ENCODE measurements at places on chromosomes 16 and 17.

DNA sequence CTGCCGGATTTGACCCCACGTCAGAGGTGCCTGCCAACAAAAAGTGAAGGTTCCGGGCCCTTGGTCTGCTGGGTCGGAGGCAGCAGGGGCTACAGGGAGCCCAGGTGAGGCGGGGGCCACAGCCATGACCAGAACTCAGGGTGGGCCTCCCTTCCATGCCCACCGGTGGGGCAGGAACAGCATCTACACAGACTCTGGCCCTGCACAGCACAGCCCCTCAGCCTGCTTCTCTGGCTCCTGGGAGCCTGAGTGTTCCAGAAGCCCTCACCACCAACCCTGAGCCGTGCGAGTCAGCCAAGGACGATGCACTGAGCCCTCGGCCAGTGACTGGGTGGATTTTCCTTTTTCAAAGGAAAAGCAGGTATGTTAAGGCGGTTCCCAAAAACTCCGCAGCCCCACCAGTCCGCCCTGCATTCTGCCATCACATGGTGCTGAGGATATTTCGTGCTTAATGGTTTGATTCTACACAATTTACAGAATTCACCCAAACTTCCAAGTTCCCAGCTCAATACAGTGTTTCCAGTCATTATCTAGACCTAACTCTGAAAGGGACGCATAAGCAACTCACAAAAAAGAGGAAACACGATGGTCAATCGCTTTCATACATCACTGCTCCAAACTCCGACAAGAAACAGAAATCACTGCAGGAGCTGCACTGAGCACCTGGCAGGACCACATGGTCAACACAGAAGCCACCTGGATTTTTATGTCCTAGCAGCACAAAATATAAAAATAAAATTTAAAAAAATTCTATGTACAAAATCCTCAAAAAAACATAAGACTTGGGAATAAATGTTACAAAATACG lies 19.4 kb upstream of the C16orf95 start:
- DNase-seq, result no peak

DNA sequence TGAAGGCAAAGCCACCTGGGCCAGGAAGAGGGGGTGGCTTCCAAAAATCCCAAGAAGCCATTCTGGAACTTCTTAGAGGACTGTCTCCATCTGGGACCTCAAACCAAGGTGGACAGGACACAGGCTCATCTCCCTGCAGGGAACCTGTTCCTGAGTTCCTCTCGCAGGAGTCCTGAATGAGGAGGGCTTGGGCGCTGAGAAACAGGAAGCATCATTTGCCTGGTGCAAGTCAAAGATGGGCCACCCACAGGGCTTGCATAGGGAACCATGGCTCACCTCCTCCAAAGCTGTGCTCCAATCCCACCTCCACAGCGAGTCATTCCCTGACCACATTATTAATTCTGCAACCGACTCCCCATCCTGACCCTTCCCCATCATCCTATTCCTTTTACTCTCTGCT lies 55.0 kb upstream of the RPL38 start:
- DNase-seq, result no peak

GRCh38 chr17:38715216-38715943 lies 10.3 kb downstream of the MLLT6 start:
- no peak for DNase-seq

DNA sequence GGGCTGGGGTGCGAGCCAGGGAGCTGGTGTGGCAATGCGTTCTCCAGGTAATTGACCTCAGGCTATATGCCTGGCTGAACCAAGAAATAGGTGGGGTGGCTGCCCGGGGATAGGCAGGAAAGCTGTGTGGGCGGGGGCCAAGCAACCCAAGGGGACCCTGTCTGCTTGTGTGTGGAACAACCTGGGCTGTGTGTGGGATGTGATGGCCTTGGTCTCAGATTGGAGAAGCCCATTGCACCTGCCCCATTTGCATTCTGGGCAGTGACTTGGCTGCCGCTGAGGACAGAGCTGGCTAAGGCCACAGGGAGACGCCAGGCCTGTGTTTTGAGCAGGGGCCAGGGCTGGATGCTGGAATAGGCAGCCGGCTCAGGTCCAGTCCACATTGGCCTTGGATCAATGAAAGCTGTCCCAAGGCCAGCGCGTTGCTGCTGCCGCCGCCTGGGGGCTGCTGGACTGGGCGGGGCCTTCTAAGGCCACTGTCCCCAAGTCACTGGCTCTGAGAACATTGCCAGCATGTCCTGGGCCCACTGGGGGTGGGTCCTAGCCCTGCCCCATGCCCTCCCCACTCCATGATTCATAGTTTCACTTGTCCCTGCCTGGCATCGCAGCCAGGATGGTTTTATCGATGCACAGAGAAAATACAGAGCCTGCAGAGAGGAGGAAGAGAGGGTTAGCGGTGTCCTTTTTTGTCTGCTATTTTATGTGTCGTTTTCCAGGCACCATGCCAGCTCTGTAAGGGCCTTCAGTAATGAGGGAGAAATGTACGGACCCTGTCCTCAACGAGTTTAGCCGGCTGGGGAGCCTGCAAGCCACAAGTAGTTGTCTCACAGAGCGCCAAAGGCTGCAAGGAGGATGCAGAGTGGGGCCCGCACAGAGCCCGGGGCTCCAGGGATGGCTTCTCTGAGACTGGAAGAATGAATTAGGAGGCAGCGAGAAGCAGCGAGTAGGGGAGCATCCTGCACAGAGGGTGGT lies 43.9 kb downstream of the NKD1 start:
- no peak for DNase-seq

GRCh38 chr16:30473231-30474073 lies 910 bp downstream of the ITGAL start:
- peak; percentile 65 for DNase-seq

DNA sequence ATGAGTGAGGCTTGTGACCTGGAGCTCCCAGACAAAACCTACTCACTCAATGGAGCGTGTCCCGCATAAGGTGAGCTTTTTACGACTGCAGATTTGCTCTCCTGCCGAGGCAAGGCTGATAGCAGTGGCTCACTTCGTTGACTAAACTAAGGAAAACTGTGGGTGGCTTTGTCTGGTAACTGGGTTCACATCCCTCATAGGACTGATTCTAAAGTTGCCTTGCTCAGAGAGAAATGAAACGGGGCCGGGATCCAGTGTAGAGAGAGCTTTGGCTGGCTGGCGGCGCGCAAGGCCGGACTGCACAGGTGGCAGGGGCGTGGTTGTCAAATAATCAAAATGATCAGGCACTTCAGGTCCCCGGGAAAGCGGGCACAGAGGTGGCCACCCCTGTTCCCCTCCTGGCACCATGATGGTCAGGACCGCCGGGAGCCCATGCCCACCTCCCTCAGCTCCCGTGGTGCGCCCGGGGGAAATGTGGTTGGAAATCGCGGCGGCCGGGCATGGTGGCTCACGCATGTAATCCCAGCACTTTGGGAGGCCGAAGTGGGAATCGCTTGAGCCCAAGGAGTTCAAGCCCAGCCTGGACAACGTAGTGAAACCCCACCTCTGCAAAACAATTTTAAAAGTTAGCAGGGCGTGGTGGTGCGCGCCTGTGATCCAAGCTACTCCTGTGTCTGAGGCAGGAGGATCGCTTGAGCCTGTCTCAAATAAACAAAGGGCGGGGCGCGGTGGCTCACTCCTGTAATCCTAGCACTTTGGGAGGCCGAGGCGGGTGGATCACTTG lies 26.6 kb upstream of the OR1F1 start:
- no peak for DNase-seq

DNA sequence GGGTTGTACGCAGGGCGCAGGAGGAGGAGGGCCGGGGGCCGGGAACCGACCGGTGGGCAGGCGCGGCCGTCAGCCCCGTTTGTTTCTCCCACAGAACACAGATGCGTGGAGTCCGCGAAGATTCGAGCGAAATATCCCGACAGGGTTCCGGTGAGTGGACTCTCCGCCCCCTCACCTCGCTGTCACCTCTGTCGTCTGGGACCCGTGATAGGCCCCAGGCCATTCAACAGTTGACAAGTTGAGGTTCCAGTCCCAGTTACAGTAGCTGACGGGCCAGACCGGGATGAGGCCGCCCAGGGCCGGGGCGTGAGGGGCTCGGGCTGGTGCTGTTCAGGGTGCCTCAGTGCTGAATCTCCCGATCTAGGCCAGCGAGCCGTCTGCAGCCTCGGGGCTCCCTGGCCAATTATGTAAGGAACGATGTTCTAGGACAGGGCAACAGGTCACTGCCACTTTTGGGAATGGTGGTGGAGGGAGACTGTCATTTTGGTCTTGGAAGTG lies 628 bp downstream of the GABARAPL2 start:
- no peak for DNase-seq

GRCh38 chr16:72857834-72858664 lies 189.9 kb downstream of the ZFHX3 start:
- no peak for DNase-seq

GRCh38 chr17:55452139-55452790 lies 30.6 kb upstream of the MMD start:
- DNase-seq, result no peak

DNA sequence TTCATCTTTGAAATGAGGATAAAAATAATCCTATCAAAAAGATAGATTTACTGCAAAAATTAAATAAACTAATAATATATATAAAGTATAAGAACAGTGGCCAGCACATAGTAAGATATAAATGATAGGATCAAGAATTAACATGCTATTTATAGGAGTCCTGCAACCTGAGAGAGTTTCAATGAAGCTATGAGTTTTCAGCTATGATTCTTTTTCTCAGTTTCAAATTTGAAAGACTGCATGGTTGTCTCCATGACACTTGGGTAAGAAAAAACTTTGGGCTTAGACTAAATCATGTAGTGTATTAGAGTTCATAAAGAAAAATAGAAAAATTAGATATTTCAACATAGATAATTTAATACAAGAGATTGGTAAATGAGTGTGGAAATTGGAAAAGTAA lies 817.8 kb upstream of the KIF2B start:
- DNase-seq, result no peak

GRCh38 chr17:37121616-37122015 lies 172.9 kb downstream of the AATF start:
- no peak for DNase-seq

GRCh38 chr16:24414534-24414933 lies 124.8 kb upstream of the RBBP6 start:
- no peak for DNase-seq

GRCh38 chr17:80154166-80154565 lies 7.2 kb upstream of the EIF4A3 start:
- no peak for DNase-seq

DNA sequence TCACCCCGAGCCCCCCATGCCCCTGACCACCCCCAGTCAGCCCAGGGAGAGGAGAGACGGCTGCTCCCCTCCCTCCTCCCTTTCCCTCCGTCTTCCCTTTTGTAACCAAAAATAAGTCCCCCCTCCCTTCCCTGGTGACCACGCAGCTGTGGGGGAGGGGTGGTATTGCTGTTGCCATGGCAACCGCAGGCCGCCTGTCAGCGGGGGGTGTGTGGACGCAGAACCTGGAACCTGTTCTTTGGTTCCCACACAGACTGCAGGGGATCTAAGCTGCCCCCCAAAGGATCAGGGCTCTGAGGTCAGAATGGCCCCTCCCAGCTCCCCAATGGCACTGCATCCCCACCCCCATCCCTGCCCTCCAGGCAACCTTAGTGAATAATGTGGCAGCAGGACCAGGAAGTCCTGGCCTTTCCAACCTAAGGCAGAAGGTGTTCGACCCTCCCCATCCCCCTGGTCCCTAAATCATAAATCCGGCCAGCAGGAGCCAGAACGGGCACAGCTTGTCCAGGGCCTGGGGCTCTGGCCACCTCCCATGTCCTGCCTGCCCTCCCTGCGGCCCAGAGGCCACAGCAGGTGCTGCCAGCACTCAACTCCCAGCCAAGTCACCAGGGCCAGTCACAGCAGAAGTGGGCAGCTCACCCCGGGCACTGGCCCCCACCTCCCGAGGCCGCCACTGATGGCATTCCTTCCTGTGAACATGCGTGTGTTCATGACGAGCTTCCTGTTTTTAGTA lies 12.0 kb downstream of the CA4 start:
- DNase-seq, result no peak

- DNase-seq, result no peak
Observed at GRCh38 chr17:52383493-52384100, 225.1 kb upstream of the CA10 start.

DNA sequence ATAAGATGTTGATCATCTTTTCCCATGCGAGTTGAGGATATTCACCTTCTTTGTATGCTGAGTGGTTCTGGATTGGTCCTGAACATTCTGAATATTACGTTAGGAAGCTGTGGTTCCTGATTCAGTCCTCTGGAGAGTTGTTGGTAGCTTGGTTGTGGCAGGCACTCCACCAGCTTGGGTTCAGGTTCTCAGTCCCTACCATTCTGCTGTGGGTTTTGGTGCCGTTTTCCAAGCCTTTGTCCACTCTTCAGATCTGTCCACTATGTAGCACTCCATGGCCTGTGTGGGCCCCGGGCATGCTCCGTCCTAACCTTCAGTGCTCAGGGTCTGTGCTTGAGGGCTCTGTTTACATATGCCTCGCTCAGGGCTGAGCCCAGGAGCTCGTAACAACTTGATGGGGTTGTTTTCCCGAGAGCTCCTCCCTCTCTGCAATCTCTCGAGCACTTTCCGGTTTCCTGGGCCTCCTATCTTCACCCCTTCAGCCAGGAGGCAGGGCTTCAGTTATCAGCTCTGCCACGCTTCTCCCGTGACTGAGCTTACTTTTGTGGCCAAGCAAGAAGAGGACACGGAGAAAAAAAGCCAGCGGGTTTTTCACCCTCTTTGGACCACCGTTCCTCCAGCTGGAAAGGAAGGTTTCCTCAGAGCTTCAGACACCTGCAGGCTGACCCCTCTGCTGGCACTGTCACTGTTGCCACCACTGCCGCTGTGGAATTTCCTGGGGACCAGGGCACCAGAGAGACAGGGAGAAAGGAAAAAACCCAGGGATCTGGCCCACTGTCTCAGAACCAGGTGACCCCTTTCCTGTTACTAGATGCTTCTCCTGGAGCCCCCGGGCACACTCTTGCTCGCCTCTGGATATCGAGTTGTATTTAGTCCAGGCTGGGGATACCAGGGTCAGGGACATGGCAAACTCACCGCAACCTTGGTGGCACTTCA lies 19.6 kb downstream of the KIAA0513 start:
- DNase-seq, result no peak

- DNase-seq, result no peak
Observed at GRCh38 chr16:85570213-85570734, 42.8 kb upstream of the GSE1 start.

- DNase-seq, result no peak
Observed at GRCh38 chr16:30837904-30838303, 50.9 kb upstream of the ZNF629 start.

DNA sequence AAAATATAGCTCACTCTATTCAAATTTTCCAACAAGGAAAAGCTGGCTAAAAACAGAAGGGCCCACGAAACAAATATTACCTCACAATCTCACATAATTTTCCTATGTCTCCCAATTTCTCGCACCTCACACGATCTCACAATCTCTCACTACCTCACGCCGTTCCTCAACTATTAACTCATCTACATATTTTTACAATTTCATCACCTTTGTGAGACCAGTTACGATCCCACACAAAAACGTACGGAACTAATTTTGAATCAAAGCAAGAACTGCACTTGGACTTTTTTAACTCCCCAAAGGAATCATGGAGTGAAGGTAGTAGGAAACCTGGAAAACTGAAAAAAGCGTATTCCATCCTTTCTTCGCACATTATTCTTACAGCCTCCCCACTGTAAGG lies 1.1 kb downstream of the CBX1 start:
- DNase-seq, result no peak

- DNase-seq, result no peak
Observed at GRCh38 chr17:42436391-42436790, 13.3 kb upstream of the CAVIN1 start.
